DMS53 (cell line): ENCODE measurements at places on chromosomes 5 and 9.

GRCh38 chr5:132411304-132412013, 41.9 kb downstream of the SLC22A5 start:
- peak; percentile 70 for DNase-seq

- DNase-seq: peak; percentile 27
These were observed 67.3 kb upstream of the STK32A start for GRCh38 chr5:147167529-147167928.

- no peak for DNase-seq
These were observed 96.4 kb downstream of the CAMSAP1 start for GRCh38 chr9:135810806-135811575.

- DNase-seq: no peak
These were observed 29.7 kb upstream of the C9orf72 start for GRCh38 chr9:27602954-27603353.

DNA sequence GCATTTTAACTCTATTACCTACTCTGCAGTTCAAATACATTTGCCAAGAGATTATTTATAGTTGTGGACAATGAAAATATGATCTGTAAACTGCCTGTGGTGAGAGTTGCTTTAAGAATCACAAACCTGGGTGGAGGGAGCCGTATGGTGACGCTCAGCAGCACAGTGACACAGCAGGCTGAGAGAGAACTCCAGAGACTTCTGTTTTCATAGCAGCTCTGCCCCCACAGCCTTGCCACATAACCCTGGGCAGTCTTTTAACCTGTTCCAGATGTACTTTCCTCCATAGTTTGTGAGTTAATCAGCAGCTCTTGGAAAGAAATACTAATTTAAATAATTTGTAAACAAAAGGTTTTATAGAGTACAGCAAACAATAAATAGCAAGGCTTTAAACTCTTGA, 450.5 kb downstream of the ELAVL2 start:
- no peak for DNase-seq

DNA sequence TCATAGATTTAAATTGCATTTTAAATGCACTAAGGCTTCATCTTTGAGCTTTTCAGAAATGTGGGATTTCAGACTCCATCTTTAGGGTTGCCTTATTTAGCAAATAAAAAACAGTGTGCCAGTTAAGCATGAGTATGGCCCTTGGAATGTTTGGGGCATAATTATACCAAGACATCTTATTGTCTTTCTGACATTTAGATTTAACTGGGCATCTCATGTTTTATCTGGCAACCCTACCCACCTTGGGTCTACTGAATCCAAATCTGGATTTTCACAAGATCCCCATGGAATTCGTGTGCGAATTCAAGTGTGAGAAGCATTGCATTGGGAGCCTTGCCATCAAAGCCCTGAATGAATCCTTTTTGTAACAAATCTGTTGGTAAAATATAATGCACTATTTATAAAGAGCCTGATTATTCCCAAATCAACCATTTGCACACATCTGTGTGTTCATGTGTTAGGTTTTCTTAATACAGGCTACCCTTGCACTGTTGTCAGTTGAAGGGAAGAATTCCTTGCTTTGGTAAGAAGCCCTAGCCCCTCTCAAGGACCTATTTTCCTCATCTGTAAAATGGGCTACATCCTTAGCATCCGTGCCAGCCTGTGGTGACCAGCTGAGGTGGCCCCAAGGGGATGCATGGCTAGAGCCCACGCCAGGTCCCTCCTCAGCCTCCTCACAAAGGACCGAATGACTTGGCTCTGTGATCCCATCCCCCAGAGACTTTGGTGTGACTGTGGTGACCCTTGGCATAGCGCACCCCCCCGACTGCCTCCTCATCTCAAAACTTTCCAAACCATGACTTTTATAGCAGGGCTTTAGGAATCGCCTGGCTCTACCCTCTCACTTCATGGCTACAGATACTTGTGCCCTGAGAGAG, 8.1 kb downstream of the GSN start:
- no peak for DNase-seq

- DNase-seq: no peak
These were observed 37.9 kb upstream of the TTC1 start for GRCh38 chr5:159971038-159971437.

- no peak for DNase-seq
These were observed 56.5 kb downstream of the TRIP13 start for GRCh38 chr5:949275-949543.

GRCh38 chr9:4657426-4658159, 4.5 kb upstream of the PLPP6 start:
- DNase-seq: peak; percentile 54

GRCh38 chr5:173671121-173671949, 54.9 kb upstream of the BOD1 start:
- DNase-seq: no peak

DNA sequence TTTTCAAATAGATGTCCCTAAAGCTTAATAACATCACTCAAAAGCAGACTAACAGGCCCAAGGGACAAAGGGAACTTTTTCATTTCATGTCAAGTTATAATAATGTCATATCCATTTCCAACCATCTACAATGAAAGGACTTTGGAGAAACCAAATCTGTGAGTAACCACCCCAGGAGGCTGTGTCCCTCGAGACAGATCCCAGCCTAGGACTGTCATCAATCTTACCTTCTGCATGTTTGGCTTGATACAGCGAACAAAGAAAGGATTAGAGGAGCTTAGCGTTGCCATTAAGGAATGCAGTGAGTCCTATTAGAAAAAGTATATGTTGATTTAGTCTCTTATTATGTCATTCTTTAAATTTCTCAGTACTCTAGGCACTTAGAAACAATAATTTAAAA, 137.8 kb upstream of the RETREG1 start:
- DNase-seq: no peak

- DNase-seq: no peak
These were observed 18.4 kb upstream of the CATSPER3 start for GRCh38 chr5:134949316-134949715.

- DNase-seq: no peak
These were observed 33.5 kb upstream of the LRRC14B start for GRCh38 chr5:157801-158200.

DNA sequence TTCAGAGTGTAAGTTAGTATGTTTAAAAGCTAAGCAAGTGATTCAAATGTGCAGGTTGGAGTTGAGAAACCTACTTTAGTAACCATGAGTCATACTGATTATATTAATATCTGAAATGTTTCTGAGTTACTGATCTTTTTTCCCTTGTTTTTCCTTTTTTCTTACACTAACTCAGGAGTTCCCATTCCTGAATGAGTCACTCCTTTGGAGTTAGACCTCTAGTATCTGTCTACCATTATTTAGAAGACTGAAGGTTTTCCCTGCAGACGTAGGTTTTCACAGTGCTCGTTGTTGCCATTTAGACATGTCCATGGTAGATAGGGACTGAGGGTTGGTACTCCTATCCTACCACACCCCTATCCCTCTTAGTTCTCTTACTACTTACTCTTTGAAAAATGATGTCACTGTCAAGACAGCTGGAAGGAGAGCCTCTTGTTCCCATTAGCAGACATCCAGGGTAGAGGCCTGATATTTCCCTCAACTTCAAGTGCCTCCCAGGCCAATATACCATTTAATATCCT, 20.2 kb downstream of the OCLN start:
- DNase-seq: peak; percentile 24

DNA sequence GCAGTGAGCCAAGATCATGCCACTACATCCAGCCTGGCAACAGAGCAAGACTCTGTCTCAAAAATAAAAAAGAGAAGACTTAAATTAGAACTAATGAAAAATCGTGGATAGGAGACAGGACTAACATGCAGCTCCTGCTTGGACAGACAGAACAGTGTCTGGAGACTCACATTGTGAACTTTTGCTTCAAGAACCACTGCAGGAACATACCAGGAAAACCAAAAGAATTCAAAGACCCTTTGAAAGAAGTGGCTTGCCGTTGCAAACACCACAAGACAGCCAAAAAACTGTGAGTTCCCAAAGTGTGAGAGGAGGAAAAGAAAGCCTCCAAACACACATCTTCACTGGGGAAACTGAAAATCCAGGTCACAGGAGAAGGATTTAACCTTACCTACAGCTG, 48.8 kb upstream of the SNAPC3 start:
- DNase-seq: no peak

- peak; percentile 1 for DNase-seq
These were observed 213.4 kb upstream of the ADAMTSL1 start for GRCh38 chr9:18260521-18260920.

- DNase-seq: no peak
These were observed 52.4 kb upstream of the PHYKPL start for GRCh38 chr5:178284996-178285395.

- peak; percentile 91 for DNase-seq
These were observed 66.7 kb upstream of the TBC1D9B start for GRCh38 chr5:179974246-179974945.

- DNase-seq: no peak
These were observed 124.2 kb upstream of the ATP10B start for GRCh38 chr5:160976181-160976580.

DNA sequence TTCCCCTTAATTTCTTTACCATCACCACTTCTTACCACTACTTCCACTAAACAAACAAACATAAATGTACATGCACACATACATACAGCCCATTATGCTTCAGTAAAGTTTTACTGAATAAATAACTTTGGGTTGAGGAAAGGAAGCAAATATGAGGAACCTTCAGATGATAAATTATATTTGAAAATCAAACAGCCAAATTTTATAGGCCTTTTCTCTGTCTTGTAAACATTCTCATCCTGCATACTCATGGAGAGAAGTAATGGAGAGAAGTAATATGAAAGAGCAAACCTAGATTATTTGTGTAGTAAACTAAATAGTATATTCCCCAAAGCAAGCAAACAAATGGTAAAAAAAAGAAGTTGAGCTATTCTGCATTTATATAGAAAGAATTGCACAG, 658.3 kb upstream of the RORB start:
- no peak for DNase-seq

GRCh38 chr5:129460936-129461710, 1.0 kb downstream of the ADAMTS19 start:
- peak; percentile 88 for DNase-seq

- no peak for DNase-seq
These were observed 56.7 kb upstream of the FST start for GRCh38 chr5:53423724-53424123.

GRCh38 chr5:8446179-8446578, 577.2 kb downstream of the MTRR start:
- DNase-seq: no peak

GRCh38 chr5:61820836-61821235, 485.2 kb upstream of the KIF2A start:
- DNase-seq: no peak

DNA sequence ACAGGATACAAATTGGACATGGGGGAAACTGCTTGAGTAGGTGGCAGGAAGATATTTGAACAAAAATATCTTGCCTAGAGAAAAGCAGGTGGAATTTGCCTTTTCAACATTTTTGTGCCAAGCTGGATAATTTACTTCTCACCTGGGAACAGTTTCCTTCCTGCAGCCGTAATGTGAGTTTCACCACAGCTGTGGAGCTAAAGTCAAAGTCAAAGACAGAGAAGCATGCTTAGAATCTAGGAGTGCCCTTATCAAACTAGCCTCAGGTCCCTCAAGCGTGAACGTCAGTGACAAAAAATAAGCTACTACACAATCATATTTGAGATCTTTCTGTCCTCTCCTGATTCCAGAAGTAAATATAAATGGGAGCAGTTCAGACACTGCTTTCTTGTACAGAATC, 588.9 kb downstream of the MAT2B start:
- no peak for DNase-seq

DNA sequence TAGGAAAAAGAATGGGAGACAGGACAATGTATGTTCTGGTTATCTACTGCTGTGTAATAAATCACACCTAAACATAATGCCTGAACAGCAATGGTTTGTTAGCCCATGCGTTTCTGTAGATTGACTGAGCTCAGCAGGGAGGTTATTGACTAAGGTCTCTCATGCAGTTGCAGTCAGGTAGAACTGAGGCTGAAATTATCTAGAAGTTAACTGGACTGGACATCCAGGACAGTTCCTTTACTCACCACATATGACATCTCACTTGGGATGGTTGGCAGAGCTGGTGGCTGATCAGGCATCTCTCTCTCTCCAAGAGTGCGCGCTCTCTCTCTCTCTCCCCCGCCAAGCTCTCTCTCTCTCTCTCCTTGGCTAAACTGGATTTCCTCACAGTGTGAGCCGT, 8.9 kb upstream of the FOXB2 start:
- DNase-seq: no peak

DNA sequence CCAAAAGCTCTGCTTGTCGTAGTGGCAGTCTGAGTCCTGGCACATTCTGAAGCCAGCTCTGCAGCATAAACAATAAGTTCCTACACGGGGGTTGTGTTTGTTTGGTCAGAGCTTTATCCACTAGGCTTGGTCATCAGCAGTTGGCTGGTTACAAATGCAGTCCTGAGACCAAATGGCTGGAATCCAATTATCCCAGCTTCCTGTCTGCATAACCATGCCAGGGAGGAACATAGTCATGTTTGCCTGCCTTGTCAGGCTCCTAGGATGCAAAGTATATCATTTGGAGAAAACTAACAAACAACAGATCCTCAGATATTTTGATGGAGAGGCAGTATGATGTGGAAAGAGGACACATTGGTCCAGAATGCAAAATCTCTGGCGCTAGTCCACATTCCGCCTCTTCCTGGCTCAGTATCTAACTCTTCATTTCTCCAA, 85.8 kb downstream of the FBXO38 start:
- DNase-seq: peak; percentile 19

- peak; percentile 29 for DNase-seq
These were observed 556.7 kb upstream of the TLE4 start for GRCh38 chr9:79014929-79015699.

DNA sequence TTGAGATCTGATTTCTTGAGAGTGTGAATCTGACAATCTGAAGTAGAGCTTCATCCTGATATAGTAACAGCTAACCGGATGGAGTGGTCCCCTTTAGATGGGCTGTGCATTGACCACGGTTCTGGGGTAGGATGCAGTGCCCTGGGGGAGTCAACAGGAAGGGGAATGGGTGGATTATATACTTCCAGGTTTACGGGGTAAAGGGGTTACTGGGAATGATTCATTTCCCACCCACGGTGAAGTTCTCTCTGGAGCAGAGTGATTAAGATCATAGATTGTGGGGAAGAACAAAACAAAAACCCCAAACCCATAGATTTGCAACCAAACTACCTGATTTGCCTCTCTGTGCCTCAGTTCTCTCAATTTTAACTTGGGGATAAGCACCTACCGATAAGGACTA, 1.5 kb upstream of the B4GALT7 start:
- no peak for DNase-seq
